A172 (cell line): ENCODE measurements at places on chromosomes 5 and 9.

GRCh38 chr5:4191703-4192102, 596.1 kb downstream of the IRX1 start:
- no peak for DNase-seq

GRCh38 chr5:163569284-163569683, 63.9 kb downstream of the MAT2B start:
- peak; percentile 27 for DNase-seq

DNA sequence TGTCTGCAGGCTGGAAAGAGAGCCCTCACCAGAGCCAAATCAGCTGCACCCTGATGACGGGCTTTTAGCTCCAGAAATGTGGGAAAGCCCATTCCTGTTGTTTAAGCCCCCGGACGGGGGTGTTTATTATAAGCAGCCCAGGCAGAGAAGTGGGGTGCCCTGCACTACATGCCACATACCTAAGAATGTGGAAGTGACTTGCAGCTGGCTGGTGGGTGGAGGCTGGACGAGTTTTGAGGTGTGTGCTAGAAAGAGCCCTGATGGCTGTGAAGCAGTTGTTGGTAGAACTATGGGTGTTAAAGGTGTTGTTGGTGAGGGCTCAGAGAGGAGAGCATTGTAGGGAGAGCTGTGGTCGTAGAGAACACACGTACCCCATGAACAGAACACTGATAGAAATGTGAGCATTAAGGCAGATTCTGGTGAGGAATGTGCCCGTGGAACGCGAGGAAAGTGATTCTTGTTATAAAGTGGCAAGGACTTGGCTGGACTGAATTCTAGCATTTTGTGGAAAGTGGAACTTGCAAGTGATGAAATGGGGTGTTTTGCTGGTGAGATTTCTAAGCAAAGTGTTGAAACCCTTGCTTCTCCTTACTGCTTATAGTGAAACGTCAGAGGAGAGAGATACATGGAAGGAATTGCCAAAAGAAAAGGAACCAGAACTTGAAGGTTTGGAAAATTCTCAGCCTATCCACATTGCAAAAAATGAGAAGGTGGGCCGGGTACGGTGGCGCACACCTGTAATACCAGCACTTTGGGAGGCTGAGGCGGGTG, 38.9 kb downstream of the AHRR start:
- DNase-seq, result no peak

DNA sequence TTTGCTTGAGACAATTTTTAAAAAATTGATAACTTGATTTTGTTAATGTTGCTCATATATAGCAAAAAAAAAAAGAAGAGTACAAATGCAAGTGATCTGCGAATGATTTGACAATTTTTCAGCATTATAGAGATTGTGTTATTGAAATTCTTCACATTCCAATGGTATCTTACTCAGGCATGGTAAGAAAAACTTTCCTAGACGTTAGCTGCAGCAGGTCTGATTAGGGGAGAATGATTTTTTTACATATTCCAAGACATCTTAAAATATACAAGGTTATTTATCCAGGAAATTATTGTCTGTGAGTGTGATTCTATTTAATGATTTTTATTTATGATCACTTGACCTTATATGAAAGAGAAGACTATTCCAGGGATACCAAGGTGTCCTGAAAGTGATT, 361.9 kb downstream of the MAT2B start:
- peak; percentile 33 for DNase-seq

GRCh38 chr5:135245521-135246499, 153.2 kb downstream of the MACROH2A1 start:
- peak; percentile 77 for DNase-seq

DNA sequence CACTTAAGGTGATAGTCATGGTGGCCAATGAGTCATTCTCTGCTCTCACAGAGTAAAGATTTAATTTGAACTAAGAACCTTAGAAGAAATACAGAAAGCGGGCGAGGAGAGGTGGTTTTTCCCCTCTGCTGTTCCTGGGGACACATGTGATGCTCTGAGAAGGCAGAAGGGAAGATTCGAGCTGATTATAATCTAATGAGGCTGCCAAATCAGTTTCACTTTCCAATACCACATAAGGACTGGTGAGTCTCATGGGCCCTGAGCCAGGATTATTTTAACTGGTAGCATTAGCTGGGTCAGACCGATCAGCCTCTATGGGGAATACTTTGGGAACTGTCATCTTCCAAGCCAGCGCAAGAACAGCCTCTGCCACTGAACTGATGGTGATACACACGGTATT, 116.5 kb downstream of the SLC1A3 start:
- DNase-seq, result no peak

GRCh38 chr9:127954831-127955293, 17.2 kb upstream of the DPM2 start:
- DNase-seq, result no peak

GRCh38 chr5:87114631-87115030, 153.1 kb upstream of the RASA1 start:
- no peak for DNase-seq

DNA sequence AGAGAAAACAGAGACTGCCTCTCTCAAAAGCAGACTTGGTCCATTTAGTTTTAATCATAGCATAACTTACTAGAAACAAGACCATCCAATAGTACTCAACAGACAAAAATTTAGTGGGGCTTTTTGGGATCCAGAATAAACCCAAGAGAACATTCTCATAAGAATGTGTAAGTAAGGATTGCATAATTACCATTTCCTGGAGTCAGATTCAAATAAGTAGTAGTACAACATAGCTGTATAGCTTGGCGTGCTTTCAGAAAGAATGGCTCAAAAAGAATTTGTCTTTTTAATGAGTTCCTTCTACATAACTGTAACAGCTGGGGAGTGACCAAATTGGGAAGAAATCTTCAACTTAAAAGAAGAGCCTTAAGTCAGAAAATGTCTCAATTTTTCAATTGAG, 145.4 kb downstream of the DENND1A start:
- no peak for DNase-seq

DNA sequence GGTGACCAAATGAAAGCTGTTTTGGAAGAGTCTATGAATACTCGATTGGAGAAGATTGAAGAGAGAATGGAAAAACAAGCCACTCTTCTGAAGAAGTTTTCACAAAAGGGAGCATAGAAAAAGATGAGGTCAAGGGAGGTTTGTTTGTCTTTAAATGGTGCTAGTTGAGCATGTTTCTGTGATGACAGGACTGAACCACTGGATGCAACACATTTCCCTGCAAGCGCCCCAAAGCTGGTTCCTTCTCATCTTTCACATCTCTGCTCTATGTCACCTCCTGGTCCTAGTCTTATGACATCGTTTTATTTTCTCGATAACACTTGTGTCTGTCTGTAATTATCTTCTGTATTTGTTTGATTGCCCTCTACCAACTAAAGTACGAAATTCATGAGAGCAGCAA, 3.8 kb upstream of the CCDC192 start:
- no peak for DNase-seq

DNA sequence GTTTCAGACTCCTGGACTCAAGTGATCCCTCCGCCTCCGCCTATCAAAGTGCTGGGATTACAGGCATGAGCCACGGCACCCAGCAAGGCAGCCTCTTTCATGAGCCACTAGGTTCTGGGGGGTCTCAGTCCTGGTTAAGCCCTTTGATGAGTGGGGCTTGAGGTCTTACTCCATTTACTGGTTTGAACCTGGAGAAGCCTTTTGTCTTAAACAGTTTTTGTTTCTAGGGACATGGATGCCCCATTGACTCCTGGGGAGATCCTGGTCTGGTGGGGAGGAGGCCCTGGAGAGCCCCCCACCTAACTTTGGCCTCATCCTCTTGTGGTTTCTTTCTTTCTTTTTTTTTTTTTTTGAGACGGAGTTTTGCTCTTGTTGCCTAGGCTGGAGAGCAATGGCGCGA, 6.7 kb downstream of the PRRC2B start:
- DNase-seq, result no peak

DNA sequence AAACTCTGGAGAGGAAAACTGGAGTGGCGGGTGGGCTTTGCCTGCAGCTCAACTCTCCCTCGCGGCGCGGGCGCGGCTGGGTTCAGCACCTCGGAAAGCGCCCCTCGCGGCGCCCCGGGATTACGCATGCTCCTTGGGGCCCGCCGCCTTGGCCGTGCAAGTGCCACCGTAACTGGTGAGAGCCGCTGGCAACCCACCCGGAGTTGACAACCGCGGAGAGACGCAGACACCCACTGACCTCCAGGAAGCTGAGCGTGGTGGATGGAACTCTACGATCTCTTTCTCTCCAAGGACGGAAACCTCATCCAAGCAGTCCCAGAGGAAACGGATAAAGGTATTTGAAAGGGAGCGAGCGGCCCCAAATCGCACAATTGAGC, 194 bp upstream of the RXFP3 start:
- no peak for DNase-seq

DNA sequence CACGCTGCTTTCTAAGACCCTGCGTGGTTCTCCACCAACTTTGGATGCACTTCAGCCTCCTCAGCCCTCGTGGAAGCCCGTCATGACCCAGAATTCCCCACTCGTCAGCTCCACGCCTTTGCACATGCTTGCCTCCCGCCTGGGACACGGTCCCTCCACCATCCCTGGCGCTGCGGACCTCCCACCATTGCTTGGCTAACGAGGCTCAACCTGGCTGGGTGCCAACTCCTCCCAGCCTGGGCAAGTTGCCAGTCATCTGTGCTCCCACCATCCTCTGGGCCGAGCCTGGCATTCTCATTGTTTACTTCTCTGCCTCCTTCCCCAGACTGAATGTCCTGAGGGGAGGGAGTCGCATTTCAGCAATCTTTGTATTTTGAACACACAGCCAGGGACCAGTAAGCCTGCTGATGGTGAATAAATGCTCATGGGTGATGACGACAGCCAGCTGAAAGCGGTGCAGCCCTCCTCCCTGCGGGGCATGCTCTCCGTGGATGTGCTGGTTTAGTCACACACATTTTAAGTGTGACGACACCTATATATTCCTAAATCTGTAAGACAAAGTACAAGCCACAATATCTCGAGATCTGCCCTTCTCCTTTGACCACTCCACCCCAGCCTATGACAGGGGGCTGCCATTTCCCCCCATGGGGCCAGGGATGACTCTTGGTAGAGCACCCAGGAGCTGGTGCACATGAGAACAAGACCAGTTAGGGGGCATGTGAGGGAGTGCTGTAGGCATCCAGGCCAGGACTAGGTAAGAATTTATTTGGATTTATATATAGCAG, 37.6 kb downstream of the ANKRD33B start:
- DNase-seq, result peak; percentile 54

GRCh38 chr5:115475788-115476187, 68.8 kb downstream of the FEM1C start:
- no peak for DNase-seq

DNA sequence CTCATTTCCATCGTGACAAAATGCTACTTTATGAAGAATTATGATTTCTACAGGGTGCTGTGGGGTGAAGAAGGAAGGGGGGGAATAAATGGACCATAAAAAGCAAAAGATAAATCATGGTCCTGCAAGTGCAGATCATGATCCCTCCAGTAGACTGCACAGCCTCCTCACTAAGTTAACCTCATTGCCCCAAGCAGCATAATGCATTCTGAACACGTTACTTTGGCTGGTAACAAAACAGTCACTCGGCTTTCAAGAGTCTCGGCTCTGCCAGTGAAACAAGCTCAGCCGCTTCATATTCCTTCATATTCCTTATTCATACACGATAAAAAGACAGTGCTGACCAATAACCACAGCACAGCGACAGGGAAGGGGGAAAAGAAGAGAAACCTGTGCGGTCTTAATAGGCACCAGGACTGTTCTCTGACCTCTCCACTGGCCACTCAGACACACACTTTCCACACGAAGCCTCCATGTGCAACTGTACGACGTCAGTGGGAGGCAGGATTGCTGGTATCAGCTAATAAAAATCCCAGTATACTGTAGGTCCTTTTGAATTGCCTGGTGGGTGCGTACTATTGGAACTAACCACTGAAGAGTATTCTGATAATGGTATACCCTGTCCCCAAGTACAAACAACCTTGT, 60.5 kb downstream of the ANKH start:
- DNase-seq, result no peak

GRCh38 chr9:130196643-130197042, 24.4 kb downstream of the NCS1 start:
- no peak for DNase-seq

DNA sequence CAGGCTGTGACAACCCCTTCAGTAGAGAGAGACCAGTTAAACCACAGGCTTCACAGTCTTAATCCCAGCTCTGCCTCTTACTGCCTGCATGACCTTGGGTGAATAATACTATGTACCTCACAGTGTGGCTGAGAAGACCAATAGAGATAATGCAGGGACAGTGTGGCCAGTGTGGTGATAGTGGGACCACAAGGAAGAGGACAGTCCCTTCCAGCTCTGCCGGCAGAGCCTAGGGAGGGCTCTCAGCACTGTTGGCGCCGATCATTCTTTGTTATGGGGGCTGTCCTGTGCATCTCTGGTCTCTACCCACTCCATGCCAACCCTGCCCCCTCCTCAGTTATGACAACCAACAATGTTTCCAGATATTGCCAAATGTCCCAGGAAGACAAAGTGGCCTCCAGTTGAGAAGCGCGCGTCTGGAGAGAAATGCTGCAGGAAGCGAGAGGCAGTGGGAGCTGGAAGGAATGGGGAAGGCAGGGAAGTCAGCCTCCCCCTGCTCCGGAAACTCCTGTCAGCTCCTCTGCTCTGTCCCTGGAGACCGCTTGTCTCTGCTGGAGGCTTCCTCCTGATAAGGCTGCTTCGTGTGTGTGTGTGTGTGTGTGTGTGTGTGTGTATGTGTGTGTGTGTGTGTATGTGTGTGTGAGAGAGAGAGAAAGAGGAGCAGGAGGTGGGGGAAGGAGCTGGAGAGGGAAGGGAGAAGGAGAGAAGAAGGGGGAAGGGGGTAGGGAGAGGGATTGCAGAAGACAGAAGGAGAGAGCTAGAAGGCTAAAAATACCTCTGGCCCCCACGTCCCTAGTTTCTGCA, 31.8 kb upstream of the FABP6 start:
- peak; percentile 42 for DNase-seq

DNA sequence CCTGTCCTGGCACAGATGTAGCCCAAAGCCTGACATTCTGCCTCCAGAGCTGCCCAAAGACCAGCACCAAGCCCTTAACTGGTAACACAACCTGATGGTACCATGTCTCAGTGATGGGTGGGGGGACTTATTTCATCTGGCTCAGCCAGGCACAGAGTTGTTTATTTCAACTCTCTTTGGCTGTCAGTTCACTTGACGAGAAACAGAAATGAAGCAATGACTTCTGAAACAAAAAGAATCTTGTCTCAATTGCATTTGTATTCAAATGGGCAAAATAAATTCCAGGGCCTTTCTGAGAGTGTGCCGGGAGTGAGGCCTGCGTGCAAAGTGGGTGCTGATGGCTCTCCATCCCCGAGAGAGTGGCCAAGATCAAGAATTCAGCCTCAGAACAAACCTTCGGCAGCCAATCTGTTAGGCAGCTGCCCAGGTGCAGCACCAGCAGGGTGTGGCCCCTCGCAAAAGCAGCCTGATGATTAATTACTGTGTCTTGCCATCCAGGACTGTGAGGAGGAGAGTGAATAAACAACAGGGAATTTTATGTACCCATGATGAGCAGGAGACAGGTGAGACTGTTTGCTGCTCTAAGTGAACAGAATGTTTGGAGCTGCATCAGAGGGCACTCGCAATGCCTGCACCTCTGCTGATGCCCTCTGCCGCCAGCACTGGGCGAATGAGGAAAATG, 238.0 kb downstream of the HSPA4 start:
- no peak for DNase-seq

- DNase-seq, result peak; percentile 44
Measured at GRCh38 chr5:142827934-142828576, 57.9 kb downstream of the ARHGAP26 start.

- DNase-seq, result no peak
Measured at GRCh38 chr9:29796291-29796952, 2223.1 kb upstream of the C9orf72 start.
